ENCODE measurements at places on chromosomes 6 and 20. TPM values are rescaled to one million over a fixed set of nuclear protein-coding genes. Genes with fewer than 3 reads are reported as not detected.
A peak's percentile ranks its signal among the peaks of the same experiment; 100 is the strongest.

MOXD1 gene
- total RNA-seq = not detected

PPP1R16B gene
- 86.5 TPM for total RNA-seq

HUS1B gene
- 1.9 TPM for total RNA-seq

GPR63 gene
- 3.1 TPM for total RNA-seq

SLC32A1 gene
- total RNA-seq = not detected

SYNGAP1 gene
- 39.8 TPM for total RNA-seq

CAPN11 gene
- not detected for total RNA-seq

NTSR1 gene
- total RNA-seq = not detected

GGTLC1 gene
- not detected for total RNA-seq

TMEM244 gene
- total RNA-seq = 0.73 TPM

SPACA1 gene
- total RNA-seq = not detected

C20orf202 gene
- total RNA-seq = not detected

DNA sequence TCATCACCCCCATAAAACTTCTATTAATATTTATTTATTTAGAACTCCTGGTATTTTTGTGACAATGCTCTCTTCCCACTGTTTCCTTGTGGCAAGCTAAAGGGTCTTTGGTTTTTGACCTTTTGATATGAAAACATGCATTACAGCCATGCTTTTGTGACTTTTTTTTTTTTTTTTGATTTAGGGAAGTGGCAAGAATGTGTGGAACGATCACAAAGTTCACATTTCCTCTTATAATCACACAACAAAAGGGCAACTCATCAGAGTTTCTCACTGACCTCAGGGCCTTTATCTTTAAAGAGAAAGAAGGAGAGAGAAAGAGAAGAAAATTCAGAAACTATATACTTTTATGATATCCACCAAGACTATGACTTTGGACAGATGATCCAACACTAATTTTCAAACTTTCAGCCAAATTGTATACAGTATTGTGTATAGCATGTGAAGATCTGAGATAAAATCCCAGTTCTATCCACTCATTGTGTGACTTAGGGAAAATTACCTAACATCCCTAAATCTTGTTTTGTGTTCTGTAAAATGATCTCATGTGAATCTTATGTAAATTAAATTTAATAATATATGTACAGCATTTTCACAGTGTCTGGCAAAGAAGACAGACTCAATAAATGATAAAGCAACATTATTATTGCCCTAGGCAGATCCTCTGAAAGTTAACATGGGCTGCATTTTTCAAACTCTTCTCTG is 106.8 kb upstream of the MARCKS start:
- no peak for DNase-seq

DNA sequence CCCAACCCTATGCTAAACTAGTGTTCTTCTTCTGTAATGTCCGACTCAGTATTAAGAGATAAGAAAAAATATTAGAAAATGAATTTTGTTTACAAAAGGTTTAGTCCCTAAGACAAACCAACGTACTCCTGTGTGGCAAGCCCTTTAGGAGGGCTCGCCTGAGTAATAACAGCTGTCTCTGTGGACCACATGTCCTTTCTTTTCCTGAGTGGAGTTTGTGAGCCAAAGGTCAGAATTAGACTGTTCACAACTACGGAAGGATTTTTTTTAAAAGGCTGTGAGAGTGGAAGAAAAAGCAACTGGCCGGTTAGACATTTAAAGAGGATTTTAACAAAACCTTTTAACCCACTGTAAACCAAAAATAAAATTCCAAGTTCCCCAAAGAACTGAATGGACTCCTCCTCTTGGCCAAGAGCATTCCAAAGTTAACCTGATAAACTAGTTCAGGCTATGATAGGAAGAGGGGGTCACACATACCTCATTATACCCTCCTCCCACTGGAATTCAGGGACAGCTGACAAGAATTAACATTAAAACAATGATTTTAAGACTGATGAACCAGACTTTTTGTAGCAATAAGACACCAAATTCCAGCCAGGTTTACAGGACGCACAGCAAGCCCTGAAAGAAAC is 43.5 kb downstream of the FAM184A start:
- no peak for DNase-seq

DNA sequence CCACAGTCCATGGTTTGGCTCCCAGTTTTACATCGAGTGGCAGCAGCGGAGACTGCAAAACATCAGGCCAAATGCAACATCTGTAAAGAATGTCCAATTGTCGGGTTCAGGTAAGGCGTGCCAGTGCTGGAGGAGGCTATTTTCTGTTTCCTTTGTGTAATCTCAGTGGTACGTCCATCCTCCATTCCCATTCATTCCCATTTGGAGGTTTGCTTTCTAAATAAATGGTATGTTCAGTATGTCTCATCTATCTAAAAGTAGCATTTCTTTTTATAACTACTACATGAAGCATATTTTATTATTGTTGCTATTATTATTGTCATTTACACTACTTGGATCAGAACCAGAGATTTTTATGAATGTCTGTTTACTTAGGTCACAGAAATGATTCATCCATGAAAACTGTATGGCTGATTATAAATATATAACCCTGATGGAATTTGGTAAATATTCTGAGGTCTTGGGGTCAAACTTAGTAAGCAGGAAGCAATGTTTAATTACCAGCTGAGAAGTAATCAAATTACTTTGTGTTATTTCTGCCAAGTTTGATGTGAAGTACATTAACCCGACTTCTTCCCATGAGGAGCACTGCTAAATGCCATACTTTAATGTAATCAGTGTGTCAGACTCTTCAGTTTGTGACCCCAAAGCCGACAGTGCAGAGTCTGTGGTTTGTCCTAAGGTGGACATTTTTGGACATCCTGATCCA is 512.9 kb downstream of the UTRN start:
- DNase-seq = no peak

- DNase-seq = no peak
Measured at GRCh38 chr20:1204576-1204975, 1.3 kb downstream of the C20orf202 start.

DNA sequence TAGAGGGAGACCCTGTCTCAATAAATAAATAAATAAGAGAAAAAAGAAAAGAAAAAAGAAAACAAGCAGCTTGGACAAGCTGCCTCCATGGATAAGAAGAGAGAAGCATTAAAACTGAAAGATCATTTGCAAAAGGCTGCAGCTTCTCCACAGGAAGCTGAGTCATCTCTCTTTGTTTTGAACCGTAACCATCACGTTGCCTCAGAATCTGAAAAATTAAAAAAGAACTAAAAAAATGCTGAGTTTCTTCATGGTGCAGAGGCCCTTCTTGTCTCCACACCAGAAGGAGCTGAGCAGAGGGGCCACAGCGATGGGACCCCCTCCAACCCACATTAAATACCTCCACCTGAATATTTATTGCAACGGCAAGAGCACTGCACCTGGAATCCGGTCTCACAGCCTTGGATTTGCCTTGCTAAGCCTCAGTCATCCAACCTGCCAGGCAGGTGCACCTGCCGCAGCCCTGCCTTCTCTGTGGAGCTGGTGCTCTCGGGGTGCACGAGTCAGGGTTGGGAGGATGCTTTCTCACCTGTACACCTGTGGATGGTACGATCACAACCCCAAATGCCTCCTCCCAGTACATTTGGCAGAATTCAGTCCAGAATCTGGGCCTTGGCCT is 28.1 kb downstream of the TOX2 start:
- DNase-seq = peak; percentile 53

DNA sequence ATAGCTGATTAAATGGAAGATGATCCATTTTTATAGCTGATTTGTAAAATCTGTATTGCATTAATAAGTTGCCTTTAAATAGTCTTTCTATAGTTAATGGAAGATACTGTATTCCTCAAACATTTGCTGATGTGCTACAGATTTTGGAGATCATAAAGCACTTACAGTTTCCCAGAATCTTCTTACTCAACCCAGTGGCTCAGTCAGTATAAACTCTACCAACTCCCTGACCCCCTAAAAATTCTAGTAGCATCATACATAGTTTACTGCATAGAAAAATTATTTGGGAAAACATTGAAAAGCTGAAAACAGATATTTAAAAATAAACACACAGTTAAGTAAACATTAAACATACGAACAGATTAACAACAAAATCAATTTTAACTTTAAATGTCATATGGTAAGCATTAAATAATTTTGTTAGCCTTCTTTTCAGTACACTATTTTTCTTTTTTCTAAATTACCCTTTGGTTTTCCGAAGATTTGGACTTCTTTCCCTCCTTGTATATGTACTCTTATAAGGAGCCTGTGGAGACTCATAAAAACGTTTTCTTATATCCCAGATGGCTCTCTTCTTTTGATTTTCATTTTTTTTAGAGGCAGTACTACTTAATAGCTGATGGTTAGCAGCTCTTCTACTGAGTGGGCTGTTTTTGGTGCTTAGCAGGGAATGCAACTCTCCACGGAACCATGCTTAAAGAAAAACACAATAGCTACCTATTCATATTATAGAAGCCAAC is 62.7 kb upstream of the BMP5 start:
- no peak for DNase-seq

DNA sequence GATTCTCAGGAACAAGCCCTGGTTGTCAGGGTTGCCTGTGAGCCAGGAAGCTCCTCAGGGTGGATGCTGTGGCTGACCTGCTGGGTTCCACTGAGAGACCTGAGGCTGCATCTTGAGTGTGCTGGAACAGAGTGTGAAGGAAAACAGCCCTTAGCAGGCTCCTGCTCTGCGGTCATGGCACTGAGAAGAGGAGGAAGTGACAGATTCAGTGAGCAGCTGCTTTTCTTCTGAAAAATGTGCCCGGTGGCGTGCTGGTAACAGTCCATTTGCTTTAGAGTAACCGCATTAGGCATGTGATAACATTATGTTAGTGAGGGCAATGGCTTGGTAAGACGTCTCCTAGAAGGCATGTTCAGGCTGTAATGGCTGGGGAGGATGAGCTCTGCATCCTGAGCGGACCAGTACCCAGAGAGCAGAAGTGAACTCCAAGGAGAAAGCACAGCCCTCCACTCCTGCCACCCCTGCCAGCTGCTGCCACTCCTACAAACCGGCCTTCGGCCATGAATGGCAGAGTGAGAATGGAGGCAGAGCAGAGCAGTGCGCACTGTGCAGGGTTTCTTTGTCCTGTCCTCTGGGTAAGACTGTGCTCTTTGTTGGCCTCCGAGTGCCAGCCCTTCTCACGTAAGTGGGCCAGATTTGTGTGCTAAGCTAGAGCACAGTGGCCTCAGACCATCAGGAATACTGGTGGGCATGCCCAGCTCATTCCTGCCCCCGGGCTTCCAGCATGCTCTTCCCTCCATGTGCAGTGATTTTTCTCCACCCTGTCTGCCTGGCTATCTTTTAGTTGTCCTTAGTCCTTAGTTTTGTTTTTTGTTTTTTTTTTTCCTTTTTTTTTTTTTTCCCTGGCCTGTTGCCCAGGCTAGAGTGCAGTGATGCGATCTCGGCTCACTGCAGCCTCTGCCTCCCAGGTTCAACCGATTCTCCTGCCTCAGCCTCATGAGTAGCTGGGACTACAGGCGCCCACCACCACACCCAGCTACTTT is 98.1 kb upstream of the VSTM2L start:
- DNase-seq = no peak

- no peak for DNase-seq
Measured at GRCh38 chr6:56329271-56330050, 82.1 kb upstream of the COL21A1 start.

- no peak for DNase-seq
Measured at GRCh38 chr6:104201557-104201956, 658.2 kb downstream of the HACE1 start.

DNA sequence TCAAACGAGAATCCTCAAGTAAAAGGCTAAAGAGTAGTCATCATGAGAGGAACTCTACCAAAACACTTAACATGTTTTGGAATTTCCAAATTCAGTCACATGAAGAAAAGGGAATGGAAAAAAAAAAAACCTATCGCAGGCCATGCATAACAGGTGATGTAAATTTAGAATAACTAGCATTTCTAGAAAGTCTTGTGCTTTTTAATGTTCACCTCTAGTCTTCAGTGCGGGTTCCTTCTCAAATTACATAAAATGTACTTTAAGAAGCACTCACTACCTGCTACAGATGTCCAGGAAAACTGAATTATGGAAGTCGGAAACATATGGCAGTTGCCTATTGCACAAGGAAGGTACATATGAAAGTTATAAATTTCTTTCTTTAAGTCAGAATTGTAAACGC is 6.1 kb upstream of the TBX18 start:
- no peak for DNase-seq

DNA sequence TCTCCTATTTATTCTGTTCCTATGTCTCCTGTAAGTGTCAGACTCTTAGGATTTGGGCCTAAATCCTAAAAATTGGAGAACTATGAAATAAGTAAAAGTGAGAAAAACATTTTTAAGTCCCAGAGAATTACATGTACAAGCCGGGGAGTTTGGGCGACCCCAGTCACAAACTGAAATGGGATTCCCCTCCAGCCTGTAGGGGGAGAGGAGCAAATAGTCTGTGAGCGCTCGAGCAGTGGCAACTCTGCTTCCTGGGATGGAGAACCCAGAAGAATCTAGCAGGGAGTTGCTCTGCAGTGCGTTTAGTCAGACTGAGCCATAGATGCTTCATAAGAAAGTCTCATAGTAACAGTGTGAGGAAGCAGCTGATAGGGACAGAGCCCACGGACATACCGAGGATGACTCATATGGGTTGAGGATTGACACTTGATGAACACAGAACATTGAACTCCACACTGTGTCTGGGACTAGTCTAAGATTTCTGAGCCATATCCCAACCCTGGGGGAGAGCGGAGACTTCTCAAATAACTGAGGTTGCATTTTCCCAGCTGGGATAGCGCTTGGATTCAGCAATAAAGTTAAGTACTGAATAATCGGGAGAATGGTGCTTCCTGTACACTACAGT is 437.2 kb downstream of the BCKDHB start:
- no peak for DNase-seq

GRCh38 chr6:148758492-148758891 is 11.7 kb downstream of the UST start:
- DNase-seq = peak; percentile 80

DNA sequence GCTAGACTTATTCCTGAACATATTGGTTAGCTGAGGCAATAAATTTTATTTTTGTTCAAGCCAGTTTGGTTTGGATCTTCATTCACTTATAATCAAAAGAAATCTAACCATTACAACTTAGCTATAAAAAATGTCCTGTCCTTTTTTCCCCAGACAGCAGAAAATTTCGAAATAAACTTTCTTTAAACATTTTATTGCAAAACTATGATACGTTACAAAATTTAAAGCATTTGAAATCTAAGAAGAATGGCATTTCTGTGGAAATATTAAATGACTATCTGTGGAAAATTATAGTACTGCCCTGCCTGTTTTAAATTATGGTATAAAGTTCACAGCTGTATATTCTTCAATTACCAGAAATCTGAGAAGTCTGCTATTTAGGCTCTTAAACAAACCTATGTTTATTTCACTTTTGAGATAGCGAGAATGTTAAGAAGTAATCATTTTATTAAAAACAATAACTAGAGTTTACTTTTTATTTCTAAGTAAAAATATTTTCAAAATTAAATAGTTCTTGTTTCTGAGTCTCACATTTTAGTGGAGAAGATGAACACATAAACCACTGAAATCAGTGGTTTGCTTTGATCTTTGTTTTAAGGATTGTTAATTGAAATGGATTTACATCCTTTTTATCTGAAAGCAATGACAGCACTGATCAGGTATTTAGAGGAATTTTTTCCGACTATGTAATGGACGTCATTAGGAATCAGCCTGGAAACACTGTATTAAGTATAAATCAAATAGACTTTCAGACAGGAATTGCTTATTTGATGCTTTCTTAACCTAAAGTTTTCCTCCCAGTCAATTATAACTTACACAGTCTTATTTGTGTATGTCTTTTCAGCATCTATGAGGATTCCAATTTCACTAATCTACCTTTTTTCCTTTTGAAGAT is 553.7 kb downstream of the COL12A1 start:
- DNase-seq = no peak
